ENCODE measurements at places on chromosomes 7 and 10.

GRCh38 chr7:152735443-152736004, 24.0 kb upstream of the ACTR3B start:
- no peak for DNase-seq

GRCh38 chr7:81441750-81442149, 328.1 kb downstream of the HGF start:
- no peak for DNase-seq

DNA sequence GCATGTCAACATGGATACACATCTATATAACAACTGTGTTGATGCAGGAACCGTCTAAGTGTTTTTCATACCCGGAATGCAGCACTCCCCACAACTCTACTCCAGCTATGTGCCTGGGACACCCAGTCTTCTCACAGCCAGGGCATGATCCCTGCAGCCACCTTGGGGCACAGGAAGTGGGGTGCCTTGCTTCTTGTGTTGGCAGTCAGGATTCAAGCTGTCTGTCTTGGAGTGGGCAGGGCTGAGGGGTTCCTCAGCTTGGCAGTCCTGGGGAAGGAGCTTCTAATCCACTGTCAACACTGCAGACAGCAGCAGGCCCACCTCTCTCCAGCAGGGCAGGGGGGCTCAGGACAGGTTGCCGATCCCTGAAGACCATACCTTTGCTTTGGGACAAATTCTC, 41.3 kb downstream of the DRGX start:
- no peak for DNase-seq

- no peak for DNase-seq
Observed at GRCh38 chr7:94810496-94810895, 96.9 kb upstream of the PPP1R9A start.

GRCh38 chr7:23055582-23056178, 41.8 kb upstream of the HYCC1 start:
- DNase-seq: peak; percentile 40
